ENCODE measurements at places on chromosomes 7 and 10.

GRCh38 chr7:28547115-28547514 lies 134.8 kb downstream of the CREB5 start:
- no peak for DNase-seq

GRCh38 chr7:90461219-90461618 lies 8.2 kb upstream of the PTTG1IP2 start:
- DNase-seq = no peak

- DNase-seq = no peak
Measured at GRCh38 chr10:14691359-14691758, 83.3 kb downstream of the FAM107B start.

DNA sequence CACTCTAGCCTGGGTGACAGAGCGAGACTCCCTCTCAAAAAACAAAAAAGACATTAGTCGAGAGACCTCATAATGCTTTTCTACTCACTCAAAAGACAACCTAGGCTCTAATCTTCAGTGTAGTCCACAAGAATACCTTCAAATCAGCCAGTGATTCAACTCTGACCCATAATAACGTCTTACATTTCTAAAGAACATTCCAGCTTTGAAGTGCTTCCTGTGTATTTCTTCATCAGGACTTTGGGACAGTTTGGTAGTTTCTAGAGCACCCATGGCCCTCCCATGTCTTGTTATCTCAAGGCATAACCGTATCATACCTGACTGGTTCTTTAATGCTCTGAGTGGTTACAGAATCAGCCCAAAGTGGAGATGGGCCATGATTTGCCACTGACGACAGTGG lies 221.3 kb downstream of the SKIDA1 start:
- DNase-seq = no peak

- no peak for DNase-seq
Measured at GRCh38 chr10:101028446-101029337, 2.2 kb downstream of the PDZD7 start.

DNA sequence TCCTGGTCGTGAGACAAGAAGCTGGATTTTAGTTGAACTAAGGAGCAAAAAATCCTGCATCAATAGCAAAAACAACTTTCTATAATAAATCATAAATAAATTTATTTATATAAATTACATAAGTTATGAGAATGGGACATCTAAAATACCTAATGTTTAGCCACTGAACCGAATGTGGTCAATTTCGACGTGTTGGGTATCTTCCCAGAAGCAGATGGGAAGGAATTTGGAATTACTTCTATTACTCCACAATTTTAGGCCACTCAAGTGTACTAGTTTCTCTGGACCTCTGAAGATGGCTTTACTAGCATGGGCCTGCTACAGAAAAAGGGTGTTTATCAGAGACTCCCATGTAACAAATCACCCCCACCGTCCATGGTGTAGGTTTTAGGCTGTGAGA lies 172.0 kb downstream of the PRPF18 start:
- no peak for DNase-seq

DNA sequence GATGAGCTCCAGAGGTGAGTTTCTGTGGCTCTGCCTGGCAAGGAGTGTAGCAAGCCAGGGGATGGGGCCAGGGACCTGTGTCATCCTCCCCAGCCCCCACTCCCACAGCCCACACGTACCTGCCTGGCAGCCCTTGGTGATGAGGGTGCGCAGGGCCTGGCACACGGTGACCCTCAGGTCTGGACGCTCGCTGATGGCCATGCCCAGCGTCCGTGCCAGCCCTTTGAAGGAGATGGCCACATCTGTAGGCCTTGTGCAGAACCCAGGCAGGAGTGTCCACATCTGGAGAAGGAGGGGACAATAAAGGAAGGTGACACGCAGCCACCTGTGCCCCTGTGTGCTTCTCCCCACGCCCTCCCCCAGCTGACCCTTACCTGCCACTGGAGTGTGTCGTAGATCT lies 27.7 kb downstream of the RRP12 start:
- no peak for DNase-seq

- DNase-seq = no peak
Measured at GRCh38 chr10:117339578-117339977, 35.7 kb downstream of the PDZD8 start.

DNA sequence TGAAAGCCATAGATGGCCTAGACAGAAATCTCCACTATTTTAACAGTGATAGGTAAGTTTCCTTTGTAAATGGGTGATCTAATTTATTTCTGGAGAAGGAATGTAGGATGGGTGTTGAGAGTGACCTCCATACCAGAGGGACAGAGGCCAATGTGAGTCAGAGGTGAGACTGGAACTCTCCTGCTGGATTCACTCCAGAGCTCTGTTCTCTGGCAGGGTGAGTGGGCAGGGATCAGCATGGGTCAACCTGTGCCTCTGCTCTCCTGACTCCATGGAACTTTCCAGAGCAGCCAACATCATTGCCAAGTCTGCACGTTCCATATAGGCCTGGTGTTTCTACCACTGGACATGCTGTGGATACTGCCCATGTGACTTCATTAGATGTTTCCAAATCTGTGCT lies 11.4 kb downstream of the AKR1C3 start:
- no peak for DNase-seq

GRCh38 chr7:4765776-4766490 lies 9.5 kb upstream of the AP5Z1 start:
- no peak for DNase-seq

DNA sequence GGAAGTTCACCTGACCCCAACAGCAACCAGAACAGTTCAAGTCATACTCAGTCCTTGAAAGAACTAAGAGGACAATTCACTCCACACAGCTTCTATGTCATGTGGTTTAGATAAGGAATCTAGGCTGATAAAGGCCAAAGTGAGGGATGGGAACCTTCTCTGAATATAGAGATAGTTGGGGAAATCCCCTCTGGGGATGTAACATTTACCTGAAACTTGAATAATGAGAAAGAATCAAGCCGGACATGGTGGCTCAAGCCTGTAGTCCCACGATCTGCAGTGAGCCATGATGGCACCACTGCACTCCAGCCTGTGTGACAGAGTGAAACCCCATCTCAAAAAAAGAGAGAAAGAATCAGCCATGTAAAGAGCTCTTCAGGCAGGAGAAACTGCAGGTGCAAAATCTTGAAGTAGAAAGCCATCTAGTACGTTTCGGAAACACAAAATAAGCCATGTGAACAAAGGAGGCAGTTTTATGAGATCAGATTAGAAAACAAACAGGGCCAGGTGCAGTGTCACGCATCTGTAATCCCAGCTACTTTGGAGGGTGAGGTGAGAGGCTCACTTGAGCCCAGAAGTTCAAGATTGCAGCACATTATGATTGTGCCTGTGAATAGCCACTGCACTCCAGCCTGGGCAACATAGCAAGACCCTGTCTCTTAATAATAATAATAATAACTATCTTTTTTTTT lies 4.5 kb upstream of the DNMBP start:
- no peak for DNase-seq

DNA sequence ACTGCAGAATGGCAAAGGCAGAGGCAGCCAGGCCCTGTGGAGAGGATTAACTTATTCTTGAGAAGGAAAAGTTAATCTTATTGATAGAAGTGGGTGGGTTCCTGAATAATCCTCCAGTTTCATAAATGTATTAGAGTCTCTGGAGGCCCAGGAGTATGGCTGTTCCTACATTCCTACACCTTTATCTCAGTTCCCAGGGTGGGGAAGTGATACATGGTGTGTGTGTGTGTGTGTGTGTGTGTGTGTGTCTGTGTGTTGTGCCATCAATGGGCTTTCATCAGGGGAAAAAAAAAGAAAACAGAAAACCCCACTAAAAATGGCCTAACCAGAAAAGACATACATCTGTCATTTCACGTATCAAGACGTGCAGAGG lies 22.0 kb upstream of the GSDME start:
- DNase-seq = no peak

GRCh38 chr10:86960003-86960862 lies 1.8 kb downstream of the SNCG start:
- DNase-seq = no peak

- no peak for DNase-seq
Measured at GRCh38 chr7:149205690-149206381, 10.5 kb downstream of the ZNF282 start.

DNA sequence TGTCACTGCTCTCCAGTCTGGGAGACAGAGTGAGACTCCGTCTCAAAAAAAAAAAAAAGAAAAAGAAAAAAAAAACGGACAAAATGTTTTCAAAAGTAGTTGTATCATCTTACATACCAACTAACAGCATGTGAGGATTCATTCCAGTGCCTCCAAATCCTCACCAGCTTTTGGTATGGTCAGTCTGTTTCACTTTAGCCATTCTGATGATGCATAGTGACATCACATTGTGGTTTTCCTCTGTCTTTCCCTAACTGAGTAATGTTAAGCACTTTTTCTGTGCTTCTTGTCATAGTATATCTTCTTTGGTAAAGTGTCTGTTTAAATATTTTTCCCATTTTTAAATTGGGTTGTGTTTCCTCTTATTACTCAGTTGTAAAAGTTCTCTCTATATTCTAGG lies 251.4 kb upstream of the CTBP2 start:
- DNase-seq = no peak

- DNase-seq = no peak
Measured at GRCh38 chr10:52871191-52871843, 98.7 kb upstream of the MBL2 start.

DNA sequence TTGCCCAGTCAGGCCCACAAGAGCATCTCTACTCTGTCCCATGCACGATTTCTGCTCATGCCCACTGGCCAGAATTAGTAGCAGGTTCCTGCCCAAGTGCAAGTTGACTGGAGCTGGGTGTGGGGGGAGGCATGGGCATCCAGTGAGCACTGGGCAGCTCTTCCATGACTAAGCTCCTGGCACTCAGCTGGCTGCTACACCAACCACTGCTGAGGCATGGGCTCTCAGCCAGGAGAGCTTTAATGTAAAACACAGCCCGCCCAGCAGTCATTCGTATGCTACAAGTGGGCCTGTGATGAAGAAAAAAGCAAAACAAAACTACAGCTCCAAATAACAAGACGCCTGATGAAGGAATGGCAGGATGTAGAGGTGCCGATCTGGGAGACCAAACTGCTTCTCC lies 335.4 kb upstream of the PFKP start:
- DNase-seq = no peak

GRCh38 chr10:46299536-46300369 lies 13.0 kb downstream of the ANTXRL start:
- DNase-seq = no peak

DNA sequence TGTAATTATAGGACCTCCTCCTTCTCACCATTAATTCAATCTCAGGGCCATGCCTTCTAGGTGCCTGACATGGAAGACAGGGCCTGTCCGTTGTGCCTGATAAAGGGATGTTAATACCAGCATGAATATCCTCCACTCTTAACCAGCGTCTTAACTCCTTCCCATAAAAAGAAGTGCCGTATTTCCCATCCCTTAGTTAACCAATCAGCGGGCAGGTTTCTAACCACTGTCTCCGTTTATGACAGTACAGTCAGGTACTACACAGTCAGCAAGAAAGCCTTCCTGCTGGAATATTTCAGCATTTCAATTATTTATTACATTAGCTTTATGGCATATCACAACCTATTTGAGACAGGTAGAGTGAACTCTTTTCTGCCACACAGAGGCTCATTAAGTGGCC lies 308.6 kb upstream of the FZD8 start:
- no peak for DNase-seq

GRCh38 chr7:127959770-127960169 lies 71.5 kb downstream of the LRRC4 start:
- no peak for DNase-seq

DNA sequence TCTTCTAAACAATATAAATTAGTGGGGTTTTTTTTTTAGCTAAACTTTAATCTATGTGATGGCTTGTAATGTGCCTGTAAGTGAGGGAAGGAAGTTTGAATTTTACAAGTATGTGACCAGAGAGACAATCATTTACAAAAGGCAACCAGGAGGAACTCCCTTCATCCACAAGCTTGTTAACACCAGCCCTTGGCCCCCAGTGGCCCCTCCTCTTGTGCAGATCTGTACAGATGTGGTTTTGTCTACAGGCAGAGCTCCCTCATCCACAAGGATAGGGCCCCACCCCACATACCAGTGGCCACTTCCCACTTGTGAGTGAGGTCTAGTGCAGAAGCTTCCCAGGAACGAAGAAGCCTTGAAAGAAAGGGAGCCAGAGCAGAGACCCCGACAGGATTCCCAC lies 234.1 kb upstream of the KMT2E start:
- DNase-seq = no peak

DNA sequence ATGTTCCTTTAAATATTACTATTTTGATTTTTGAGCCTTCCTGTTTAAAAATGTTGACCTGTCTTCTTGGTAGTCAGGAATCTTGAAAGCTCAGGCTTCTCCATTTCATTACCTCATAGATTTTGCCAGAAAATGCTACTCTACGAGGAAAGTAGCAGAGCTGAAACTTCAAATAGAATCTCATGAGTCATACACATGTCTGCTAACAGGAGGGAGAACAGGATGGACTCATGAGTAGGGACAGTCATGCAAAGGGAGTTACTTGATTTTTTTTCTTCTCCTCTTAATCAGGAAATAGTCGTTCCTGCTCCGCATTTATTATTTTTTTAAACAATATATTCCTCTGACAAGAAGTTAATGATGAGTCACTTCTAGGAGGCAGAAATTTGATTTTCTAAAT lies 37.0 kb upstream of the MINDY3 start:
- DNase-seq = no peak

DNA sequence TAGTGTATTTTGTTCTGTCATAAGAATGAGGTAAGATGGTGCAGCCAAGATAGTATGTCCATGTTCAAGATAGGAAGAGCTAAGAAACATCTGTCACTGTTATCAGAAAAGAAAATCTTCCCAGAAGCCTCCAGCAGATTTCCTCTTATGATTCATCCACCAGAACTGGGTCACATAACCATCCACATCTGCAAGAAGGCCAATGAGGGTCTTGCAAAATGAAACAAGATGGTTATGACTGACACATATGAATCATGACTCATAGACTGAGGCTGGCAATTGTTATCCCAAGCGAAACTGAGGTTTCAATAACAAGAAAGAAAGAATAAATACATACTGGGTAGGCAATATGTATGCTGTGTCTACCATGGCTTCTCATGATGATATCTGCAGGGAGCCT lies 30.3 kb downstream of the CCNJ start:
- DNase-seq = no peak

DNA sequence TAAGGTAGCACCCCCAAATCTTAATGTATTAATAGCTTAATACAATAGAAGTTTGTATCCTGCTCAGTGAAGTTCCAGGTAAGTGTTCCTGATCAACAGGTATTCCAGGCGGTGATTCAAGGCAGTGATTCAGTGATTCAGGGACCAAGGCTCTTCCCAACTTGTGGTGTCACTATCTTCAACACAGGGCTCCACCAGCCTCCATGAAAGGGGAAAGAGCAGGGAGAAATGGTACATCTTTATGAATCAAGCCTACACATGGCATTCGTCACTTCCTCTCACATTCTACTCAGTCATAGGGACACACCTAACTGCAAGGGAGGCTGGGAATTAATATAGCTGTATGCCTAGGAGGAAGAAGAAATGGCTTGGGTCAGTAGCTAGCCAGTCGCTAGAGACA lies 5.1 kb downstream of the GOLGA7B start:
- no peak for DNase-seq

GRCh38 chr7:36945612-36946400 lies 221.5 kb upstream of the AOAH start:
- DNase-seq = peak; percentile 77

- no peak for DNase-seq
Measured at GRCh38 chr10:122282909-122283308, 11.8 kb downstream of the BTBD16 start.
